ENCODE measurements at places on chromosomes 3 and 15.

GRCh38 chr3:89264037-89264560 is 156.7 kb downstream of the EPHA3 start:
- no peaks in the 10 kb centered on the region for H3K27me3 ChIP-seq
- no peak for DNase-seq
- H3K36me3 ChIP-seq = no peaks in the 10 kb centered on the region
- H3K27ac ChIP-seq = no peak overlapping the region

GRCh38 chr3:17852217-17852616 is 109.8 kb upstream of the TBC1D5 start:
- peaks cover 36% of the 10 kb centered on the region for H3K27me3 ChIP-seq
- no peak overlapping the region for H3K27ac ChIP-seq
- H3K4me3 ChIP-seq = no peak overlapping the region
- DNase-seq = no peak
- H3K4me1 ChIP-seq = no peaks in the 10 kb centered on the region
- H3K36me3 ChIP-seq = no peaks in the 10 kb centered on the region

GRCh38 chr3:169244119-169244864 is 419.2 kb downstream of the MECOM start:
- H3K27me3 ChIP-seq = peaks cover 39% of the 10 kb centered on the region
- no peak for DNase-seq
- H3K36me3 ChIP-seq = no peaks in the 10 kb centered on the region
- H3K4me3 ChIP-seq = no peak overlapping the region
- no peaks in the 10 kb centered on the region for H3K4me1 ChIP-seq
- H3K27ac ChIP-seq = no peak overlapping the region

DNA sequence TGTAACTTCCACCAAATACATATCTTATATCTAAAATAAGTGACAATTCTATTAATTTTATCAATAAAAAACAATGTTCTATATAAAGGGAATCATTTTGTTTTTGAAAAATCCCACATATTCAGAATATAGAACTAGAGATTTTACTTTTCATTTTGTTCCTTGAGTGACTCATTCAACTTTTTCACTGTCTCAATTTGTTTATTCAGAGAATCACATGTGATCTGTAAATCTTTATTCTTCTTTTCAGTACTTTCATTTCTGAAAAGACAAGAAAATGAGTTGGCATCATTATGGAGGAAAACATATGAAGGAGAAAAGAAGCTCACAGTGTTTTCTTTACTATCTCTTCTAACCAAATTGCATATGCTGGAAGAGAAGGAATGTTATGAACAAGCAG is 35.0 kb downstream of the CIP2A start:
- no peak for DNase-seq
- no peak overlapping the region for H3K27ac ChIP-seq
- no peaks in the 10 kb centered on the region for H3K27me3 ChIP-seq

DNA sequence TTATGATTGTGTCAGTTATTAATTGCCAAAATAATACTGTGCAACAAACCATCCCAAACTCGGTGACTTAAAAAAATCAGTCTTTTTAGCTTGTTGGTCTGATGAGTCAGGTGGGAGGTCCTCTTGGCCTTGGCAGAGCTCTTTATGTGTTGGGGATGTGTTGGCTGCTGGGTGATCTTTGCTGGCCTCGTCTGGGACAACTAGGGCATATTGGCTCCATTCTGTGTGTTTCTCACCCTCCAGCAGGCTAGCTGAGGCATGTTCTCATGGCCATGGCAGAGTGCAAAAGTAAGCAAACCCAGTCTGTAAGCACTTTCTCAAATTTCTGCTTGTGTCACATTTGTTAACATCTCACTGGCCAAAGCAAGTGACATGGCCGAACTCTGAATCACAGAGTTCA is 251.6 kb downstream of the RPLP1 start:
- no peak for DNase-seq
- H3K27ac ChIP-seq = no peak overlapping the region
- peaks cover 13% of the 10 kb centered on the region for H3K36me3 ChIP-seq
- H3K4me3 ChIP-seq = no peak overlapping the region
- H3K4me1 ChIP-seq = no peaks in the 10 kb centered on the region

DNA sequence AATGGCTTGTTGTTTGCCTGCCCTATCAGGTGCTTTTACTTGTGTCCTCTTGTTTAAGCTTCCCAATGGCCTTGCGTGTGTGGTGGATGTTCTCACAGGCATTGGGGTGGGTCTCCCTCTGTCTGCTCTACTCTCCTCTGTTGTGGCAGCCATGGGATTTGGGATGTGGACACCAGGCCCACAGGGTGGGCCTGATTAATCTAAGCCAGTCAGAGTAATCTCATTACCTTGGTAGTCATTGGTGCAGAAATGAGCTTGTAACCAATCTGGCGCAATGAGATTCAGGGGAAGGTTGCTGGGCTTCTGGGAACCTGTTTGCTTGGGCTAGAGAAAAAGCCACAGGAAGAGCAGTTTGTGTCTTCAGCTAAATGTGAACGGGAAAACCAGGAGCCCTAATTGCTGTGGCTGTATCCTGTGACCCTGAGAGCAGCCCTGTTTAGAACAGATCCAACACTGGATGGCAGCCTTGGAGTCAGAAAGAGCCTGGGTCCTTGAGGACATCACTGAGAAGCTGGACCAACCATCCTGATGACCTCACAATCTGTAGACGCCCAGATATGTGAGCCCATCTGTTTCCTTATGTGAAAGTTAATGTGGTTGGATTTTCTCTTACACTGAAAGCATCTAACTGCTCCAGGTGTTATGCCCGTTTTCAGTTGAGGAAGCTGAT is 157.3 kb upstream of the UBE2E1 start:
- DNase-seq = no peak
- H3K4me3 ChIP-seq = no peak overlapping the region
- no peaks in the 10 kb centered on the region for H3K36me3 ChIP-seq

GRCh38 chr3:53733446-53733845 is 112.8 kb downstream of the CHDH start:
- H3K4me1 ChIP-seq = peaks cover 41% of the 10 kb centered on the region
- no peak for DNase-seq
- H3K27ac ChIP-seq = peak overlapping the region; percentile 0
- no peaks in the 10 kb centered on the region for H3K36me3 ChIP-seq

GRCh38 chr3:155675094-155675493 is 69.8 kb downstream of the PLCH1 start:
- H3K4me1 ChIP-seq = no peaks in the 10 kb centered on the region
- no peak overlapping the region for H3K4me3 ChIP-seq
- no peak overlapping the region for H3K27ac ChIP-seq
- no peak for DNase-seq
- peaks cover 26% of the 10 kb centered on the region for H3K27me3 ChIP-seq
- H3K36me3 ChIP-seq = no peaks in the 10 kb centered on the region

- DNase-seq = no peak
- no peaks in the 10 kb centered on the region for H3K27me3 ChIP-seq
- no peak overlapping the region for H3K27ac ChIP-seq
- H3K36me3 ChIP-seq = no peaks in the 10 kb centered on the region
Observed at GRCh38 chr3:186453531-186453930, 90.6 kb downstream of the CRYGS start.

DNA sequence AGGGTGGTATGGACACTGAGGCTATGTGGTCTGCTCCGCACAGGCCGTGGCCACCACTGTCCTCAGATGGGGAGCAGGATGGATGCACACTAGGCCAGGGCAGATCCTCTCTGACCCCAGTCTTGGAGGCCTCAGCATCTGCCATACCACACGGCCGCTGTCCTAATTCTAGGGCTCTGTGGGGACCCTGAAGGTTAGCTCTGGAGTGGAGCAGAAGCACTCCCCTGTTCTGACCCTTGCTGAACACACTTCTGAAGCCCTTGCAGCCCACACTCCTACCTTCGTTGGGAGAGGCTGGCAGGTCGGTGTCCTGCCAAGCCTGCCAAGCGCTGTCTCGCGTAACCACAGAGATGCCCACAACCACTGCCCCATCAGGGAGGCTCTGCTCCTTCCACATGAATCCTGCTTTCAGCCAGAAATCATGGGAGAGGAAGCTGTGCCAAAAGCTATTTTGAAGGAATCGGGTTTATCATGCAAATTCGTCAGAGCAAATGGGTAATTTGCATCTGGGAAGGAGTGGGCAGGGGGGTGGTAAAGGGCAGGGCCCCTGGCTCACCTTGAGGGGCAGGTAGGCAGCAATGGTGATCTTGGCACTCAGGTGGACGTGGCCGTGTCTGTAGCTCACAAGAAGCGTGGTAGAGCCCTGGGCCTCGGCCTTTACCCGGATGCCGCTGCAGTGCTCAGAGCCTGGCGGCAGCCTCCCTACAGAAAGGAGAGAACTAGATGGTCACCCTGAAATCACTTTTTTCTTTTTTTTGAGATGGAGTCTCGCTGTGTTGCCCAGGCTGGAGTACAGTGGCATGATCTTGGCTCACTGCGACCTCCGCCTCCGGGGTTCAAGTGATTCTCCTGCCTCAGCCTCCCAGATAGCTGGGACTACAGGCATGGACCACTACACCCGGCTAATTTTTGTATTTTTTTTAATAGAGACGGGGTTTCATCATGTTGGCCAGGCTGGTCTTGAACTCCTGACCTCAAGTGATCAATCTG is 54.4 kb downstream of the NUP210 start:
- H3K4me1 ChIP-seq = no peaks in the 10 kb centered on the region
- H3K36me3 ChIP-seq = peaks cover 69% of the 10 kb centered on the region
- no peak overlapping the region for H3K27ac ChIP-seq

DNA sequence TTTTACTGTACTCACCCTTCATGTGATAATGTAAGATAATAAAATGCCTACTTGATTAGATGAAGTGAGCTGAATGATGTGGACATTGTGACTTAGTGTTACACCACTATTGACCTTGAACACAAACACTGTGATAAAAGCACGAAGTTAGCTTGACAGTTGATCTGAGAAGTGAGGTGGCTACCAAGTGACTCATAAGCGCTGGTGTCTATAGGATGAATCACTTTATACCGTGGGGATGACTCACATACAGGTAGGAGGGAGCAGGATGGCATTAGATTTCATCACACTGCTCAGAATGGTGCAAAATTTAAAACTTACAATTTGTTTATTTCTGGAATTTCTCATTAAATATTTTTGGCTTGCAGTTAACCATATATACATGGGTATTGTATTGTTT is 174.7 kb upstream of the CNTN3 start:
- no peaks in the 10 kb centered on the region for H3K27me3 ChIP-seq
- no peaks in the 10 kb centered on the region for H3K36me3 ChIP-seq
- no peak overlapping the region for H3K27ac ChIP-seq
- no peaks in the 10 kb centered on the region for H3K4me1 ChIP-seq

DNA sequence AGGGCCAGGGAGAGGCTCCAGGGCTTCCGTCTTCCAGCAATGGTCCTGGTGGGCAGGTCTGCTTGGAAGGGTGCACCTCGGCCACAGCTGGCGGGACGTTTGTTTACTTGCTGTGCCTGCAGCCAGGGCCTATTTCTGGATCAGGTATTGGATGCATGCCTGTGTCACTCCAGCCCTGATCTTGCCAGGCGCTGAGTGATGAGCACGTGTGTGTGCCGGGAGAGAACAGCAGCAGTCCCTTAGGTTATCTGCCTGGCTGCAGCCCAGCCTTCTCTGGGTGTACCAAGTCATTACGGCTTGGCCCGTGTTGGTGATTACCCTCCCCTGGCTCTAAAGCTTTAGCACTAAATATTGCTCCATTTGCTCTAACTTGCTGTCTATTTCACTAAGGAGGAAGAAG is 14.9 kb downstream of the CCDC32 start:
- H3K36me3 ChIP-seq = peaks cover 20% of the 10 kb centered on the region
- DNase-seq = no peak
- no peak overlapping the region for H3K4me3 ChIP-seq

- H3K4me3 ChIP-seq = no peak overlapping the region
- no peaks in the 10 kb centered on the region for H3K27me3 ChIP-seq
- DNase-seq = no peak
- no peaks in the 10 kb centered on the region for H3K36me3 ChIP-seq
Observed at GRCh38 chr15:96125721-96126415, 204.6 kb upstream of the NR2F2 start.

DNA sequence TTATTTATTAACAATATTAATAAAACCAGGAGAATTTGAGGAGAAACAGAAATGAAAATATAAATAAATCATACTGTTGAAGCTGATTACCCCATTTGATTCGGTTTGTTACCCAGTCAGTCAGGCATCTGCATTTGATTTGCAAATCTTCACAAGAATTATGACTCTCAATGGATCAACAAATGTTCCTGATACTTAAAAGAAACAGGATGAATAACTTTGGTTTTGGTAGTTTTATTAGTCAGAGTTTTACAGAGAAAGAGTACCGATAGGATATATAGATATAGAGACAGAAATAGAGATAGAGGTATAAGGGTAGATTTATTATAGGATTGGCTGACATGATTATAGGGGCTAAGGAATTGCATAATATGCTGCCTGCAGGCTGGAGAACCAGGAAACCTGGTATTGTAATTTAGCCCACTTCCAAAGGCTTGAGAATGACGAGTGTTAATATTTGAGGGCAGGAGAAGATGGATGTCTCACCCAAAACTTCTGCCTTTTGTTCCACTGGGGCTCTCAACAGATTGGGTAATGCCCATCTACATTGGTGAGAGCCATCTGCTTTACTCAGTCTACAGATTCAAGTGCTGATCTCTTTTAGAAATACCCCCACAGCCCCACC is 241.6 kb upstream of the COL8A1 start:
- no peaks in the 10 kb centered on the region for H3K36me3 ChIP-seq
- DNase-seq = no peak
- H3K4me3 ChIP-seq = no peak overlapping the region
- no peaks in the 10 kb centered on the region for H3K4me1 ChIP-seq

DNA sequence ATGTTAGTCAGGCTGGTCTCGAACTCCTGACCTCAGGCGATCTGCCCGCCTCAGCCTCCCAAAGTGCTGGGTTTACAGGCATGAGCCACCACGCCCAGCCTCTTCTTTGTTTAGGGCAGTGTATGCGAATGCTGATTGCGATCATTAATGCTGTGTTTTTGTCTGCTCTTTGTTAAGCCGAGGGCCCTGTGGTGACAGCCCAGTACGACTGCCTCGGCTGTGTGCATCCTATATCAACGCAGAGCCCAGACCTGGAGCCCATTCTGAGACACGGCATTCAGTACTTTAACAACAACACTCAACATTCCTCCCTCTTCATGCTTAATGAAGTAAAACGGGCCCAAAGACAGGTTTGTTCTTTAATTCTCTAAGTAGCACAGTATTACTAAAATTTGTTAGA is 7.8 kb downstream of the KNG1 start:
- DNase-seq = no peak
- no peak overlapping the region for H3K27ac ChIP-seq
- H3K36me3 ChIP-seq = no peaks in the 10 kb centered on the region

- H3K4me3 ChIP-seq = no peak overlapping the region
- no peak for DNase-seq
- H3K36me3 ChIP-seq = peaks cover 5% of the 10 kb centered on the region
- no peak overlapping the region for H3K27ac ChIP-seq
Observed at GRCh38 chr15:59632714-59633113, 21.1 kb downstream of the GCNT3 start.

DNA sequence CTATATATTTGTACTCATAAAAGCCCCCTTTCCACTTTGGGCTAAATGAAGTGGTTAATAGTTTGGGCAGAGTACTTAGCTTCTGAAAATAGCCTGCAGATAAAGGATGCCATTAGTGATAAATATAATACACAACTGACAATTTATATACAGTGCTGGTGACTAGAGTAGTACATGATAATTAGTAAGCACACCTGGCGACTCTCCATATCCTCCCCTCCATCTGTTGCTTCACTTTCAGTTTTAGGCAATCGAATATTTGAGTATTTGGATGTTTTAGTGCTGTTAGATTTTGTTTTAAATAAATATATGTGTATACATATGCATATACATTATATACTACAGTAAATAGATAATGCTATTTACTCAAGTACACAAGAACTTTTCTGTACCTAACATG is 35.9 kb upstream of the CHMP2B start:
- no peak overlapping the region for H3K27ac ChIP-seq
- H3K27me3 ChIP-seq = no peaks in the 10 kb centered on the region

Measured in T-helper 2 cell treated with Interferon-gamma antibody and Interleukin-4, amounts not matched to agents 5 μg/mL and 100 μg/mL, for 36 hours (primary cell).